IMR-90 (cell line): ENCODE measurements at places on chromosomes 16 and 17.
A peak's percentile ranks its signal among the peaks of the same experiment; 100 is the strongest.

DNA sequence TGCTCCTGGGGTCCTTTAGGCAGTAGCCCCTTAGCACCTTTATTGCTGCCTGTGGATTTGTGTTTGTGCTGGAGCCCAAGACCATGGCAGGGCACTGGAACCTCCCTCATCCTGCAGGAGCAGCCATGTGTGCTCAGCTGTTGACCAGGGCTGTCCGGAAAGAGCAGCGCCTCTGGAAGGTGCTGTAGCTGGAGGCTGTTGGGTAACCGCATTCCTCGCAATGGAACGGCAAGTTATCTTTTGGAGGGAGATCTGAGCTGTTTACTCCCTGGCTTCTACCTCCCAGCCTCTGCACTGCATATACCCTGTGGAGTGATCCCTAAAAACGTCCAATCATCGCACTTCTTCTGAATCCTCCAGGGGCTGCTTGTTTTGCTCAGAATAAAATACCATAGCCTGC, 291.0 kb downstream of the SNX29 start:
- no peak for DNase-seq

GRCh38 chr17:4673169-4673568, 30.8 kb downstream of the PELP1 start:
- no peak for DNase-seq

DNA sequence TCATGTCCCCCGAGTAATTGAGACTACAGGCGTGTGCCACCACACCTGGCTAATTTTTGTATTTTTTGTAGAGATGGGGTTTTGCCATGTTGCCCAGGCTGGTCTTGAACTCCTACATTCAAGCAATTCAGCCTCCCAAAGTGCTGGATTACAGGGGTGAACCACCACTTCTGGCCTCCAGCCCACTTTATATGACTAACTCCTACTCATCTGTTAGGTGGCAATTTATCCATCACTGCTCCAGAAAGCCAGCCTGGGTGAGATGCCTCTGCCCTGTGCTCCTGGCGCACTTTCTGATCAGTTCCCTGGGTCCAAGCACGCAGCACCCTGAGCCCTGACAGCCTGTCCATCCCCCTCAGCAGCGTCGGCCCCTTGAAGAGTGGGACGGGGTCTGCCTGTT, 29.4 kb downstream of the ADAM11 start:
- peak; percentile 11 for DNase-seq

- DNase-seq, result no peak
Observed at GRCh38 chr16:46762583-46762982, 14.4 kb upstream of the MYLK3 start.

DNA sequence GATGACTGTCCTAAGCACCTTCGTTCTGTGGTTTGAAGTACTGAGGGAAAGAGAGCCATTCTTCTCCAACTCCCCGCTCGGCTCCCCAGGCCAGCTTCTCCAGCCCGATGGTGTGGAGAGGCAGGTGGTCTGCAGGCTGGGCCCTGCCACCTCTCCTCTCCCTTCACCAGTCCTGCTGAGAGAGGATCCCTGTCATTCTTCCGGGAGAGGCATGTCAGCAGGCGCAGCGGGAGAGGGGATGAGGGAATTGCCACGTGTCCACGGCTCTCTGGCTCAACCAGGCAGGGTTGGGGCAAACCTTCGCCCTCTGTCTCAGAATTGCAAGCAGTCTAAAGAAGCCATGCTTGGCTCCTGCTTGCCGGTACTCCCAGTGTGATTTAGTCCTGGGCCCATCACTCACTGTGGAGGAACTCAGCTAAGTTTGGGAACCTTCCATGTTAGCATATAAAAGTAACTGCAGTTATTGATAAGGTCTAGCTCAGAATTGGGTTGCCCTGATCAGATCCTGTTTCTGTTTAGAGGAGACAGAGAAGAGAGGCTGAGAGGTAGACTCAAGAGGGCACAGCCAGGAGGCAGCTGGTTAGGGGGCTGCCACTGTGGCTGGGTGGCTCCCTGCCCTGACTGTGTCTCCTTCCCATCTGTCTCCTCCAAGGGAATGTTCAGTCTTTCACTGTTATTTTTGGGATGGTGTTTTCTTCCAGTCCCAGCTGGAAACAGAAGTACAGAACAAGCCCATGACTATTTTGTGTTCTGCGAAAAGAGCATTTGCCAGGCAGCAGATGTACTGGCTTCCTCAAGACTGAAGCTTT, 17.4 kb downstream of the HS3ST3B1 start:
- no peak for DNase-seq

DNA sequence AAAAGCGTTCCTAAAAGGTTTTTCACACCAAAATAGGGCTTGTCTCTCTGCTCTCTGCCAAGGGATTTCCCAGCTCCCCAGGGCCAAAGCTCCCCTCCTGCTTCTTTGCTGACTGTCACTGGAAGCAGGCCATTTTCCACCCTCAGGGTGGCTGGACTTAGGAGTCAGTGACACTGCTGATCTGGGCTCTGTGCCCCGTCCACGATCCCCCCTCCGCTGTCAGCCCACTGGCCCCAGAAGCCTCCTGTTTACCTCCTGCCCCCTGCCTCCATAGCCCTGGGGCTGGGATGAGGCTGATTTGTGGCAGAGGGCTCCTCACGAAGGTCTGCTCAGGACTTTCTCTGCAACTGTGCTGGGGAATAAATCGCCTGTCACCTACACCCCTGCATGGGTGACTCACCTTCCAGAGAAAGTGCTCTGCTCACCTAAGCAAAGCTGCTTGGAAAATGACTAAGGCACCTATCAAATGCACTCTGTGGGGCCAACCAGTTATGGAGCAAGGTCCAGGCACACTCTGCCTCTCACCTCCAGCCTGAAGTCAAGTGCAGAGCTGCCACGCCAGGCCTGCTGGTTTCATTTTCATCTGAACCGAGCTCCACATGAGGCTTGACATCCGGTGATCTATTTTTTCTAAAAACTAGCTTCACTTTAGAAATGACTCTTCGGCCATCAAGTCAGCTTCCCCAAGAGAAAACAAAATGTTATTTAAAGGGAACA, 4.9 kb downstream of the MAP3K14 start:
- DNase-seq, result peak; percentile 63

DNA sequence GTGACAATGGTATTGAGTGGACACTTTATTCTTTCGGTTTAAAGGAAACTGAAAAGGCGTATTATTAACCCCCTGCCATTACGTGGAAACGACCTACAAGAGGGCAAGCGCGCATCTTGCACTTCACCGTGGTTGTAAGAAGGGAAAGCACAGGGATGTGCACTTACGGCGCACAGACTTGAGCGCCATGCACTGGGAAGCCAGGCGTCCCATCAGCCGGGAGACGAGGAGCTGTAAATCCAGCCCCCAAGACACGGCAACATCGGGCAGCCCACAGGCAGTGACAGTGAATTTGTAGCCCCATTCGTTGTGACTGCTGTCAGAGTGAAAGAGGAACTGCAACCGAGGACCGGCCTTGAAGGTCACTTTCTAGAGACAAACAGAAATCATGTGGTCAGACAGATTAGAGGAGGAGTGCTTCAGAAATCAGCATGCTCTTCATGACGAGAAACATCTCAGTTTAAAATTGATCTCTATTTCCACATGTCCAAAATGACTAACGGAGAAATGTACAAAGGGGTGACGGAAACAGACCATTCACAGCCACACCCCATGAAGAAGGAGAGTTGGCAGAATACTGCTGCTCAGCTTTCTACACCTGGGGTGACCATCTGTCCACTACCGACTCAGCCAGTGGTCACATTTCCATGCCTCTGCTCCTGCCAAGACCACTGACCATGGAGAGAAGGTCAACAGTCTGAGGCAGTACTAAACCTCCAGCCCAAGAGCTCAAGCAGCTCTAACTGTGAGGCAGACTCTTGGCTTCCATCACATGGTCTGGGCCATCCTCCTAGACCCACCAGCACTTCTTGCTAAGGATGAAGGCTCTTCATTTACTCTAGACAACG, 68.6 kb downstream of the ZZEF1 start:
- DNase-seq, result no peak
